ENCODE measurements at places on chromosomes 6 and 20. TPM values are rescaled to one million over a fixed set of nuclear protein-coding genes. Genes with fewer than 3 reads are reported as not detected.

PREX1 gene
- total RNA-seq = 65.5 TPM

PLEKHG1 gene
- total RNA-seq = 0.47 TPM

FNDC11 gene
- 0.16 TPM for total RNA-seq

PRPF6 gene
- total RNA-seq = 79.5 TPM

MUCL3 gene
- not detected for total RNA-seq

DST gene
- total RNA-seq = 8.0 TPM

GPLD1 gene
- total RNA-seq = 0.44 TPM

THBS2 gene
- total RNA-seq = not detected

HEBP2 gene
- 16.2 TPM for total RNA-seq

PSORS1C1 gene
- not detected for total RNA-seq

VARS1 gene
- total RNA-seq = 181 TPM

ARHGAP18 gene
- 3.8 TPM for total RNA-seq

CEP57L1 gene
- total RNA-seq = 14.2 TPM

ZNF292 gene
- total RNA-seq = 63.7 TPM

TTBK1 gene
- 0.72 TPM for total RNA-seq

SCUBE3 gene
- total RNA-seq = 0.02 TPM

FAM209B gene
- total RNA-seq = 1.5 TPM

MLN gene
- not detected for total RNA-seq

NR2E1 gene
- not detected for total RNA-seq

MUC22 gene
- not detected for total RNA-seq

BTN1A1 gene
- not detected for total RNA-seq

ADGRF1 gene
- not detected for total RNA-seq

COL11A2 gene
- 0.56 TPM for total RNA-seq

BPIFB2 gene
- not detected for total RNA-seq

BHLHE23 gene
- total RNA-seq = not detected

TMEM170B gene
- total RNA-seq = 0.72 TPM

All from activated CD4-positive, alpha-beta T cell treated with anti-CD3 and anti-CD28 coated beads, Interleukin-2, amount 10 ng/mL, durations not matched to agents 24 days and 14 days (primary cell).